ENCODE measurements at places on chromosomes 5 and 9.

DNA sequence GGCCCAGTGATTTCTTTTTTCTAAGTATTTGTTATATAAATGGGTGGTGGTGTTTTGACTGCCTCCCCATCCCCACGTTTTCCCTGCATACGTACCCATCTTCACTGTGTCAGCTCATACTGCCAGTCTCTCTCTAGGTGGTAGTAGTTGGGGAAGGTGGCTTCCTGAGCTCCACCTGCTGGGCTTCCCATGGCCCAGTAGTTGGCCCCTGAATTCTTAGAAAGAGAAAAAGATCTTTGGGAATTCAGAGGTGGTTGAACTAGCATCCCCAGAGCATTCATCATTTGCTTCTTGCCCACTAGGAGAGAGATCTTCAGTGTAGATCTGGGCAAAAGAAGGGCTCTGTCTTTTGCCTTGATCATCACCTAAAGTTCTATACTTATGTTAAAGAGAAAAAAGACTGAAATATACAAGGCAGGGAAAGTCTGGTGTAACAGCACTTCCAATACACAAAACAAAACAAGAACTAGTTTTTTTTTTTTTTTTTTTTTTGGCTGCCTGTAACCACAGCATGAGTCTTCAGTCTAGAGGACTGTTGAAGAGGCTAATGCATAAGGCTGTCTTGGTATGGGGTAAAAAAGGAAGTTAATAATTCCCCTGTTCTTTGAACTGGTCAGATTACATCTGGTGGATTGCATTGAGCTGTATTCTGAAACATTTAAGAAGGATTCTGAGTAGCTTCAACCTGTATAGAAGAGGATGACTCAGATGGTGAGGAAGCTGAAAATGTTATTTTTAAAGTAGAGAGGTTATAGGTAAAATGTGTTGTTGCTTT is 128.7 kb downstream of the ATG10 start:
- no peak for DNase-seq

- no peak for DNase-seq
These were observed 36.5 kb downstream of the PTBP3 start for GRCh38 chr9:112296929-112297328.

- no peak for DNase-seq
These were observed 53.6 kb downstream of the HMHB1 start for GRCh38 chr5:143865426-143866025.

DNA sequence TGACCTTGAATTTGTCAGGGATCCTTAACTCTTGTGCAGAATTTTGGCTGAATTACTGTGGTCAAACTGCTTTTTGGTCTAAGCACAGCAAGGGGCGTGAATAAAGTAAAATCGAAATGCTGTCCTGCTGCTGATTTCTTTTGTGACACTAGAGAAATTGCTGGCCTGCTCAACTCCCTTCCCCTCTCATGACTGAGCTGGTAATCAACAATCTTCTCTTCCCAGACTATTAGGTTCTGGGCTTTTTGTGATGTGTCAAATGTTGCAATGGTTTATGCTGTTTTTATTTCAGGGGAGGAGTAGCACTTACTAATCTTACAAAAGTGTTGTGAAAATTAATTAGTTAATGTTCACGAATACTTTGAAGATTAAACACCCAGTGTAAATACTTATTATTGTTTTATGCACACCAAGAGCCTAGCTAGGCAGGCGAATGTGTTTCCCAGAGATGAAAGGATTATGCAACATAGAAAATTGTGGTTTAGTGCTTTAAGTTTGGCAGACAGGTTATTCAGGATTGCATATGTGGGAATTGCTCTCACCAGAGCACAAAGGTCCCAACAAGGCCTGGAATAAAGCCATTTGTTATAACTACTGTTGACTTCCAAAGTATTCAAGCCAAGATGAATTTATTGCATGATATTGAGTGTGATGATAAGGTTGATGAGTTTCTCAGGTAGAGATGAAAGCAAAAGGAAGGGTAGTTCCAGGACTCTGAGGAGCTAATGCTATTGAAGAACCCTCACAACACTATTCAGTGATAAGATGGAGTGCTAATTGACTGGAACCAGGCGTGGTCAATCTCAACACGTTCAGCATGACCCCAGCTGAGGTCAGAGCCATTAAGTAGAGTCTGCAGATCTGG is 280.7 kb upstream of the ZNF608 start:
- no peak for DNase-seq

DNA sequence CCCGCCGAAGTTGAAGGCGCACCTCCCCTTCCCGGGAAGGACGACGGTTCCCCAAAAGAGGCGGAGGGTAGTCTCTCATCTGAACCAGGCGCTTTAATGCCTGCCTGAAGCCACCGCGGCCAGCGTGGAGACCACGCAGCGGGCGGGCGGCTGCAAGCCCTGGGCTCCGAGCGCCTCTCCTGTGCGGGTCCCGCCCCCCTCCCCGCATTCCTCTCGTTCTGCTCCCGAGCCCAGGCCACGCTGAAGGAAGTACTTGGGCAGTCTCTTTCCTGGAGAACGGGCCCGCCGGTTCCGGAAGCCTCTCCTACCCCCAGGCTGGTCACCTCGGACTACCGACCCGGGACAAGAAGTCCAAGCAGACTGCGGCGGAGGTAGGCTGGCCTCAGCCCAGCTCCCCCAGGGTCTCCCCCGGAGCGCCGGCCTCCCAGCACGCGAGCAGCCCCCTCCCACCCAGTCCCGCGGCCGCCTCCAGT is 571 bp downstream of the PPIC start:
- no peak for DNase-seq

- DNase-seq: no peak
These were observed 70.5 kb downstream of the FOXD1 start for GRCh38 chr5:73378070-73378469.

DNA sequence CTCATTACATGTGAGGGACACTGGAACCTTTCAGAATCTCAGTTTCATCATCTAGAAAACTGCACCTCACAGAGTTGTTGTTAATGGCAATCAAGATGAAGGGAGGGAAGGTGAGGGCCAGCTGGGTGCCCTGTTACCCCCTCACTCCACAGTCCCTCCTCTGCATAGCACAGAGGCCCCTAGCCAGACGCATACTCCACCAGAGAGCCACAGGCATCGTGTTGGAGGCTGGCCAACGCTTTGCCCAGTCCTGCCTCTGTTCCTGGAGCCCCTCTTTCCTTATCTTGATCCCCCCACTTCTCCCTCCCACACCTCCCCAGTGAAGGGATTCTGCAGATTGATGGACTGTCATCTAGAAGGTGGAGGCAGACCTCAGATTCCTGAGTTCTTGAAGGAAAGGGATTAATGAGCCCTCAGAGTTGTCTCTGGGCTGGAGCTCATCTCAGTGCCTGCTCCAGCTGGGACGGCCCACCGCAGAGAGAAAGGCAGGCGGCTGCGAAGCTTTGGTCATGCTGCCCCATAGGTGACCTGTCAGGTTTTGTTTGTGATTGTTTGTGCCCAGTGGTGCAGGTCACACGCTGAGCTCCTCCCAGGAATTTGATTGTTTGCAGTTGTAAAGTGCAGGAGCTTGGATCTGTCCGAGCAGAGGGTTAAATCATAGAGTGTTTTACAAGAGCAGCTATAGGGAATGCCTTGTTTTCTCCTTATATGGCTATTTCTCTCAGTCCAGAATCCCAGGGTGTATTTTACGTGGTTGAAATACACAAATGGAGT is 487.3 kb downstream of the CCDC171 start:
- no peak for DNase-seq

DNA sequence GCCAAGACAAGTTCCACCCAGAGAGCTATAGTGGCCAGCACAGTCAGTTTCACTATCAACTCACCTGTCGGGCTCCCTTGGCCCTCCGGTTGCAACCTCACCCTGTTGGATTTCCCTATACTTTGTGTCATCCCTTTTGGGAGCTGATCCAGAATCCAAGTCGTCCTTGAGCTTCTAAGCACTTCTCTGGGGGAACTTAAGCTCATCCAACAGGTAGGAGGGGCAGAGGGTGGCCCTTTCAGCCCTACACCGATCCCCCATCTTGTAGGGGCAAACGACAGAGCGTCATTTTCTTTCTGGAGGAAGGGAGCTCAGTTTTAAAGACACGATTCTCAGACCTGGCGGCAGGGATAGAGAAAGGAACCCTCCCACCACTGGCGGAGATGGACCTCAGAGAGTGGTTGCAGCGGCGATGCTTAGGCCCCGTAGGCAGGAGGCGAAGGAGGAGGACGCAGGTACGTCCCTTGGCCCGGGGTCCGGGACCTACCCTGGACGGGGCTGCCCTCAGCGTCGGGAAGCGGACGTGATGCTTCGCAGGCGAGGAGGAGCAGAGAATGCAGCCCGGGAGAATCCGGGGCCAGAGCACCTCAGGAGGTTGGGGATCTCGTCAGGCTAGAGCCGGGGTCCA is 519 bp downstream of the ZER1 start:
- DNase-seq: no peak

DNA sequence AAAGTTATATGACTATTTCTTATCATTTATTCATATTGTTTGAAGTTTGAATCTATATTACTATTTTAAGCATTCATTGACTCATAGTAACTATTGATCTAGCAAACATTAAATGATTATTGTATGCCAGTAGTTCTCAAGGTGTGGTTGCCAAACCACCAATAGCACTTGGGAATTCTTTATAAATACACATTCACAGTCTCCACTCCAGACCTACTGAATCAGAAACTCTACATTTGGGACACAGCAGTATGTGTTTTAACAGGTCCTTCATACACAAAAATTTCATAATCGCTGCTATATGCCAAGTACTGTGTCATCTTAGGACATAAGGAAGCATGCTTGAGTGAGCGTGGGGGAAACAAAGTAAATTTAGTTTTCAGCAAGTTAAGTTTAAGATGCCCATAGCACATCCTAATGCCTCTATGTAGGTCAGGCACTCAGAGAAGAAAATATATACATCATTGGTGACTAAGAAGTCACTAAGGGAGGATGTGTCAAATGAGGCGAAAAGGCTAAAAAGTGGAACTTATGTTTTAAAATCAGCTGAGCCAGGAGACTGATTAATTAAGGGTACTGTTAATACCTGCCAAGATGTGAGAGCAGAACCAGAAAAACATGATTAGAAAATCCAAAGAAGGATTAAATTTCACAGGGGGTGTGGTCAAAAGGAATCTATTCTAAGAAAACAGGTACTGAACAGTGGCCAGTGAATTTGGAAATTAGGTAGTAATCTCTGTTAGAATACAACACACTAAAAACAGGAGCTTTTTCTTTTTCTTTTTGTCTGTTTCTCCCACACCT is 340.8 kb downstream of the HCN1 start:
- DNase-seq: no peak

- DNase-seq: no peak
These were observed 1.6 kb downstream of the BTNL3 start for GRCh38 chr5:180990086-180990881.

- no peak for DNase-seq
These were observed 17.9 kb downstream of the TMEM245 start for GRCh38 chr9:109101810-109102209.

DNA sequence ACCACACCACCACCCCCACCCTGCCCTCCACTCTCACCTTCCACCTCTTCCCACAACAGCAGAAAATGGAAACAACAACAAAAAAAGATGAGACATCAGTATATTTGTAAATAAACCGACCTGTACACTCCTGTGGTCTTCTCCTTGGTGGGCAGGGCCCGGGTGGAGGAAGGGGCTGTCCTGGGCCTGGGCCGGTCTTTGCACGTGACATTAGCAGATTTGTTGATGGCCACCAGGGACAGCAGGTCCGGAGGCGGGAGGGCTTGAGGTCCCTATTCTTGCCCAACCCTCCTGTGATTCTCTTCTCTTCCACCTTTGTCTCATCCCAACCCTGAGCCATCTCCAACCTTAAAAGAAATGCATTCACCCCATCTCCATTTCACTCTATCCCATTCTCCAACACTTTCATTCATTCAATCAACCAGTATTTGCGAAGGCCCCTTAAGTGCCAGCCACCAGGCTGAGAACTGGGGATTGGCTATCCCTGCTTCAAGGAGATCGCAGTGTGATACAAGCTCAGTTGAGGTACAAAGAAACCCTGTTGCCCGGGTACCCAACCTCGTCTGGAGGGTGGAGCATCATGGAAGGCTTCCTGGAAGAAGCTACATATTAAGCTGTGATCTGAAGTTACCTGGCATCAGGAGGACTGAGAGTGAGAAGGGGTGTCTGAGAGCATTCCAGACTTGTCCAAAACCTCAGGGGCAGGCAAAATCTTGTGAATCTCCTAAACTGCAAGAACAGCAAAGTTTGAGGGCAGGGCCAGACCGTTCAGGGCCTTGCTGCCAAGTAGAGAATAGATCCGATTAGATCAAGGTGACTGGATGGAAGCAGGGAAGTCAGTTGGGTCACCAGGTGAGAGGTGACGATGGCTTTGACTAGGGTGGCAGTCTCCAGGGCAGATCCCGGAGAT is 87.4 kb downstream of the LMX1B start:
- no peak for DNase-seq

DNA sequence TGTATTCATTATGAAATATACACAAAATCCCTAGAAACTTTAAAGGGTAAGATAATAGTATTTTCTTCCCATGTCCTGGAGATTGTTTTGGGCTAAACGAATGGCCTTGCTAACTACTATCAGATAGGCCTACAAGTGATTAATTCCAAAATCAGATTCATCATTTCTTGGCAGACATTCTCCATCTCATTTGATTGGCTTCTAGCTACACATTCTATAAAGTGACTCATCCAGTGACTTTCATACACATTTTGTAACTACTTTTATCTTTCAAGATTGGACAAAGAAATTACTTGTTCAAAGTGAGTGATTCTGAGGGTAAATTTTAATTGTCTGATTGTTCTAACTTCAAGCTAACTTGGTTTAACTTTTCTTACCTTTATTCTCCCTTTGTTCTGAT is 93.3 kb downstream of the RAPGEF6 start:
- no peak for DNase-seq

DNA sequence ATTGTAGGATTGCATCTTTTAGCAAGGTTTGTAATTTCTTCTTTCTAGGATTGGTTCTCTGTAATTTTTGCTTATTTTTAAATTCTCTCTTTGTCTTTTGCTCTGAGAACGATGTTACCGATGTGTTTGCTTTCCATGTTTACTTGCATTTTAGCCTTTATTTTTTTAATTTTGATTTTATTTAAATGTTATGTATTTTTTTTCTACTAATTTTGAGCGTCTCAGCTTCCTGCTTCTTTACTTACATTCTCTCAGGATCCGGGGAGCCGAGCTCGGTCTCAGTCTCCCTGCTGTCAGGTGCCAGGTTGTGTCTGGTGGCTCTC is 20.9 kb downstream of the ANXA2R start:
- DNase-seq: no peak
